Choroid plexus epithelial cell (primary cell): ENCODE measurements at places on chromosomes 2 and 18.

- no peak for DNase-seq
Observed at GRCh38 chr2:174618179-174618578, 20.6 kb upstream of the WIPF1 start.

- DNase-seq = no peak
Observed at GRCh38 chr18:12021596-12021995, 40.3 kb downstream of the IMPA2 start.

DNA sequence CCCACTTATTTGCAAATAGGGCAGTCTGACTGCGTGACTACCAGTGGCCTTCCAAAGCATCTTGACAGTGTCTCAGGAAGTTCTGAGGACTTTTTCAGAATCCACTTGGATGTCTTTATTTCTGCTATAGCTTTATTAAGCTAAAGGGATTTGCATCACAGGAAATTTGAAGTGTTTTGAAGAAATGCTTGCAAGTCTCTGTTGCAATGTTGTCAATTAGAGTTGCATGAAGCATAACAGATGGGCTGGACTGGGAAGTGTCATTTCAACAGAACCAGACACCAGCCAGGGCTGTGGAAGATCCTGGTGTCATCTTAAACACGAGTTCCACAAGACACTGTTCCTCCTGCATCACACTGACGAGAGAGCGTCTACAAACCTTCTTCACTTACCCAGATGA lies 224.5 kb downstream of the EN1 start:
- no peak for DNase-seq

DNA sequence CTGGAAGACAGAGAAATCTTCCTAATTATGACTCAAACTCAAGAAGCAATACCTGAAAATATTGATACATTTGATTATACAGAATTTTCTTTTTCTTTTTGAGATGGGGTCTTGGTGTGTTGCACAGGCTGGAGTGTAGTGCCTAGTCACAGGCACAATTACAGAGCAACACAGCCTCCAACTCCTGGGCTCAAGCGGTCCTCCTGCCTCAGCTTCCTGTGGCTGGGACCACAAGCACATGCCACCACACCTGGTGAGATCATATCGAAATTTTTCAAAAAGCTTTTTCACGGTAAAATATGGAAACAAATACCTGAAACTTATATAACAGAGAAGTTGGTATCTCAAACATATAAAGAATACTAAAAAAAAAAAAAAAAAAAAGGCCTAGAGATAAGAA lies 27.9 kb downstream of the TGFBRAP1 start:
- DNase-seq = no peak

- no peak for DNase-seq
Observed at GRCh38 chr2:133477616-133477990, 90.7 kb downstream of the NCKAP5 start.

GRCh38 chr2:216194013-216194412 lies 84.9 kb downstream of the XRCC5 start:
- no peak for DNase-seq

- DNase-seq = peak; percentile 93
Observed at GRCh38 chr2:59196491-59196890, 955.4 kb upstream of the FANCL start.

- no peak for DNase-seq
Observed at GRCh38 chr18:1575084-1575483, 670.4 kb downstream of the ADCYAP1 start.

- DNase-seq = peak; percentile 88
Observed at GRCh38 chr2:72561621-72562318, 264.1 kb downstream of the EXOC6B start.

DNA sequence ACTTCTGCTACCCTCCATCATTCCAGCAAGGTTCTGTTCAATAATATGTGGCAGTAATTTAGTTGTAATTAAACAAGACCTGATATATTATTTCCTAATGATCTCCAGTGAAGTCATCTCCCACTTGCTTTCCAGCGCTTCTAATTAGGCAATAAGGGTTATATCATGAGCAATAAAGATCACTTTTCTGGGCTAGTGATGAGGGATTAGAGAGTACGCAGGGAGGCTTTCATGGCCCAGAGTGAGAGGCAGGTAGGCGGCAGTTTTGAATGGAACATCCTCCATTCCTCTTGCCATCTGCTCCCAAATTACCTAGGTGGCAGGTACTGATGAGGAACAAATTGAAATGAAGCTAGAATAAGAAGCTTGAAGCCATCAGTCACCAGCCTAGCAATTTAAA lies 358.1 kb upstream of the SYT4 start:
- DNase-seq = no peak

DNA sequence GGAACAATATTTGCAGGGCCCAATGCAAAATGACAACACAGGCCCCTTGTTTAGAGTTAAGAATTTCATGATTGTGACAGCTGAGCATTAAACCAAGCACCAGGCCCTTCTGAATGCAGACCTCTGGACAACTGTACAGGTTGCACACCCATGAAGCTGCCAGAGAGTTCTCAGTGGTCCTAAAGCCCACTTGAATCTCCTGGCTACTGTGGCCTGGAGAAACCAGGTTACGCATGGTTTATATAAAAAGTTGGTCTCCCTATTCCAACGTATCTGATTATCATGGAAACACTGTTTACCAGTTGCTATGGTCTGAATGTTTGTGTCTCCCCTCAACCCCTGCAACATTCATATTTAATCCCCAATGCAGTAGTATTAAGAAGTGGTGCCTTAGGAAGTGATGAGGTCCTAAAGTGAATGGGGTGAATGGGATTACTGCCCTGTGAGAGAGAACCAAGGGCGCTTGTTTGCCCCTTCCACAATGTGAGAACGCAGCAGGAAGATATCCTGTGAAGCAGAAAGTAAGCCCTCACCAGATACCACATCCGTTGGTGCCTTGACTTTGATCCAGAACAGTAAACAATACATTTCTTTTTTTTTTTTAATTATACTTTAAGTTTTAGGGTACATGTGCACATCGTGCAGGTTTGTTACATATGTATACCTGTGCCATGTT lies 48.0 kb upstream of the ANXA4 start:
- peak; percentile 35 for DNase-seq

- DNase-seq = peak; percentile 71
Observed at GRCh38 chr2:217943446-217944321, 59.1 kb downstream of the TNS1 start.

- no peak for DNase-seq
Observed at GRCh38 chr18:8443505-8443904, 165.7 kb upstream of the RAB12 start.

GRCh38 chr2:74379851-74380789 lies at the start of gene DCTN1:
TSS of gene DCTN1 (minus strand) at chr2:74380311. CDS start at chr2:74380037, 274 bp downstream.
- DNase-seq = peak; percentile 84

- DNase-seq = no peak
Observed at GRCh38 chr2:216621292-216621691, 11.9 kb upstream of the IGFBP2 start.

GRCh38 chr2:212005085-212005671 lies 533.4 kb downstream of the ERBB4 start:
- peak; percentile 76 for DNase-seq

GRCh38 chr2:64213532-64214275 lies 69.5 kb upstream of the PELI1 start:
- no peak for DNase-seq

GRCh38 chr2:20577495-20578235 lies 73.2 kb downstream of the HS1BP3 start:
- DNase-seq = no peak

- DNase-seq = no peak
Observed at GRCh38 chr18:56565046-56565445, 73.3 kb downstream of the TXNL1 start.

DNA sequence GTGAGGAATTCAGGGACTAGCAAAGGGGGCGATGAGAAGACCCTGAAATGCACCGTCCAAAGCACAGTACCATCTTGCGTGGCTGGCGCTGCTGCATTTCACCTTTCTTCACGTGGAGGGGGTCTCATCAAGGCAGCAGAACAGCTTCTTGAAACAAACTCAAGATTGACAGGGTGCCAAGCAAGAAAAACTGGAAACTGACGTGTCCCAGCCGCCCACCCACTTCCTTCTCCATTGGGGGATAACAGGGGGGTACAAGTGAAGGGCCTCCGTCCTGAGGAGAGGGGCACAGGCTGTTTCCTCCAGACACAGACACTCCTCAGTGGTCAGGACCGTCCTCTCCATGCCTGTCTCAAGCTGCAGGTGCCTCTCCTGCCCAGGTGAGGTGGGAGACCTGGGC lies 32.5 kb downstream of the HDAC4 start:
- DNase-seq = no peak

GRCh38 chr2:23662466-23662865 lies 264.5 kb downstream of the ATAD2B start:
- DNase-seq = no peak

DNA sequence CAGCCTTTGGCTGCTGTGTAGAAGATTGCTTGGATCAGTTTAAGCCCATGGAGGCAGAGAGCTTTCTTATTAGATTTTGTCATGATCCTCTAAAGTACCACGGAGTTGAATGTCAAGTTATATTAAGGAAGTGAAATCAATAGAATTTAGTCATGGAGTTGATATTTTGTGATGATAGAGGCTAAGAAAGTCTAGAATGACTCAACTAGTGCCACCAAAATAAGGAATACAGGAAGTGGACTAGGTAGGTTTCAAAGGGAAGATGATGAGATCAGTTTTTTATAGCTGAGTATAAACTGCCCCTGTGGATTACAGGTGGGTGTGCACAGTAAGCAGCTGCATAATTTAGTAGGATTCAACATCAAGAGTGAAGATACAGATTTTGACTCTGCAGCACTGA lies 25.2 kb downstream of the FBXO36 start:
- DNase-seq = no peak

DNA sequence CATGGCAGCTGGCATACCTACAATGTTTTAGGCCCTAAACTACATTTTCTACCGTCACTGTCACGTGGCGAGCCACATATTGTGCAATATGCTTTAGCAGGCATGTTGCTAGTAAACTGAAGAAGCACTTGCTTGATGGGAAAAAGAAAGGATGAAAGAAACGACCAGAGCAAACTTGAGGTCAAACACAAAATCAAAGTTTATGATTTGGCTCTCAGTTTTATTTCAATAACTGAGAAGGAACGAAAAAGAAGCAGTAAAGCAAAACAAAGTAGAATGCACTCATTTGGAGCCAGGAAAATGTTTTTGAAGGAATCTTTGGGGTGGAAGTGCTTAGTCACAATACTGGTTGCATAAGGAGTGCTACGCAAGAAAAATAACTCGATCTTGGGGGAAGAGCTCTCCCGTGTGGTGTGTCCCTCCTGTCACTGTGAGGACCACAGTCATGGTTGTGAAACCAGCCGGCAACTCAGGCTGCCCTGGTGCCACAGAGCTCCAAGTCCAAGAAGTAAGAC lies 349.8 kb downstream of the RBM43 start:
- DNase-seq = peak; percentile 96

DNA sequence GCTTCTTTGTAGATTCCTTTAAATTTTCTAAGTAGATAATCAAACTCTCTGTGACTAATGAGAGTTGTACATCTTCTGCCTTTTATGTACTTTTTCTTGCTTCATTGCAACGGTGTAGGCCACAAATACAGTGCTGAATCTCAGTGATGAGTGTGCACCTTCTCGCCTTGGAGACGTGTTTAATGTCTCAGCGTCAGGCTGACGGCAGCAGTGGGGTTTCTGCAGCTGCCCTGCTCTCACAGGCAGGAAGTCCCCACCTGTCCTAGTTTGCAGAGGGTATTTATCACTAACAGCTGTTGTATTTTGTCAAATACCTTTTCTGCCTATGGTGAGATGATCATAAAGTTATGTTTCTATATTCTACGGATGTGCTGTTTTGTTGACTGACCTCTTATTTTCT lies 13.3 kb downstream of the AGXT start:
- DNase-seq = no peak

- no peak for DNase-seq
Observed at GRCh38 chr2:10982931-10983701, 71.4 kb downstream of the KCNF1 start.

GRCh38 chr2:235597081-235597615 lies 103.3 kb downstream of the AGAP1 start:
- no peak for DNase-seq

- no peak for DNase-seq
Observed at GRCh38 chr2:133568598-133568997, 335 bp upstream of the NCKAP5 start.

- peak; percentile 23 for DNase-seq
Observed at GRCh38 chr2:39741871-39742270, 37.2 kb downstream of the THUMPD2 start.

DNA sequence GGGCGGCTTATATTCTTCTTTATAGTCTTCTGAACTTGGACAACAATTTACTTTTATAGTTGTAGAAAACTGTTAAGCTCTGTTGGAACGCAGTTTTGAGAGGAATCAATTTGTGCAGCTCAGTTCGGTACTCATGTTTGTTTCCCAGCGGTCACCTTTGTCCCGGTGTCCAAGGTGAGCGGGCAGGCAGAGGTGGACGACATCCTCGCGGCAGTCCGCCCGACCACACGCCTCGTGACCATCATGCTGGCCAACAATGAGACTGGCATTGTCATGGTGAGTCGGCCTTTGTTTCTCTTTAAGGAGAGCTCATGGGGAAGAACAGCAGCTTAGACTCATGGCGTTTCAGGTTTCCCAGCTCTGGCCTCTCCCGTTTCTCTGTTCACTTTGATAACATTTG lies 18.6 kb upstream of the ESPNL start:
- DNase-seq = no peak

- DNase-seq = no peak
Observed at GRCh38 chr18:77002496-77002895, 130.1 kb downstream of the MBP start.

GRCh38 chr2:235510318-235510717 lies 16.5 kb downstream of the AGAP1 start:
- DNase-seq = no peak
